Stimulated activated CD4-positive, alpha-beta T cell treated with anti-CD3 and anti-CD28 coated beads, Interleukin-2, amount 100 ng/mL, for 4 hours (primary cell): ENCODE measurements at places on chromosomes 5 and 9.
A peak's percentile ranks its signal among the peaks of the same experiment; 100 is the strongest.

GRCh38 chr5:116771466-116772151 lies 197.0 kb upstream of the SEMA6A start:
- no peak for DNase-seq

DNA sequence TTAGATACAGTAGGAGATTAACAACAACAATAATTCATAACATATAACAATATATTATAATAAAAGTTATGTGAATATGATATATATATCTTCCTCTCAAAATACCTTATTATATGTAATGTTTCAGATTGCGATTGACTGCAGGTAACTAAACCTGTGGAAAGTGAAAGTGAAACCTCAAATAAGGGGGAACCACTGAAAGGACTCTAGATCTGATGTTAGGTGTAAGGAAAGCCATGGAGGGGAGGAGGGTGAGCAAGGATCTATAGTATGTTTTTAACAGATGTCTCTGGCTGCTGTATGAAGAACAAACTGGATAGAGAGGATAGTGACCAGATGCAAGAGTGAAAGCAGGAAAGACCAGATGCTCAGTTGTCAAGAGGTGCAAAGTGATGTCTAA lies 5.8 kb upstream of the FSTL4 start:
- DNase-seq, result no peak

GRCh38 chr5:101788797-101789196 lies 507.3 kb downstream of the SLCO4C1 start:
- DNase-seq, result no peak

DNA sequence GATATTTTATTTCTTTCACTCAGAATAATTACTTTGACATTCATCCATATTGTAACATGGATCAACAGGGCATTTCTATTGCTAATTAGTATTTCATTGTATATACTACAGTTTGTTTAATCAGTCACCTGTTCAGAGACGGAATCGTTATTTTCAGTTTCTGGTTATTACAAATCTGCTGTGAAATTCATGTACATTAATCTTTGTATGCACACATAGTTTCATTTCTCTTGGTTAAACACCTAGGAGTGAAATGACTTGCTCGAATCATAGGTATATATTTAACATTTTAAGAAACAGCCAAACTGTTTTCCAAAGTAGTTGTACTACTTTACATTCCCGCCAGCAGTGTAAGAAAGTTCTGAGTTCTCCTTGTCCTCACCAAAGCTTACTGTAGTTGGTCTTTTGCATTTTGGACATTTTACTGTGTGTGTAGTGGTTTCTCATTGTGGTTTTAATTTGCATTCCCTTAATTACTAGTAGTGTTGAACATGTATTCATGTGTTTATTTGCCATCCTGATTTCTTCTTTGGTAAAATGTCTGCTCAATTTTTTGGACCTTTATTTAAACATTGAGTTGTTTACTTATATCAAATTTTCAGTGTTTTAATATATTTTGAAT lies 198.2 kb downstream of the SAXO1 start:
- DNase-seq, result no peak

GRCh38 chr9:73056245-73056644 lies 95.4 kb upstream of the ANXA1 start:
- no peak for DNase-seq

DNA sequence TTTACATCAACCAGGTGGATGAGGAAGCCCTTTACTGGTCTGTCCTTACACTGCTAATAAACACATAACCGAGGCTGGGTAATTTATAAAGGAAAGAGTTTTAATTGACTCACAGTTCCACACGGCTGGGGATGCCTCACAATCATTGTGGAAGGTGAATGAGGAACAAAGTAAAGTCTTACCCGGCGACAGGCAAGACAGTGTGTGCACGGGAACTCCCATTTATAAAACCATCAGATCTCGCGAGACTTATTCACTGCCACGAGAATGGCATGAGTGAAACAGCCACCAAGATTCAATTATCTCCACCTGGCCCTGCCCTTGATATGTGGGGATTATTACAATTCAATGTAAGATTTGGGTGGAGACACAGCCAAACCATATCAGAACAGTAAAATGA lies 67.3 kb upstream of the GRAMD2B start:
- no peak for DNase-seq

DNA sequence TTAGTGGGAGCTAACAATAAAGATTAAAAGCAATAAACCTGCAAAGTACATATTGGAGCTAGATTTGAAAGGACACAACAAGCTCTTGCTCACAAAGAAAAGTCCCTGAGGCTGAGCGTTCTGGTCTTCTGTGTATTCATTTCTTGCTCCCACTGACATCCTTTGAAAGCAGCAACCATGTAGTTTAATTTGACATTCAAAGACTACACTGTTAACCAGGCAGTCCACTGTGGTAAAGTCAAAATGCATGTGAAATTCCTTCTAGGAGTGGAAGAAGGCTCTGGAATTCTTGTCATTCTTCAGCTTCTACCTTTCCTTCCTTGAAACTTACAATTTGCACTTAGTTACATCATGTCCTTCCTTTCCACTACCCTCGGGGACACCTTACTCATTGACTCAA lies 480.7 kb downstream of the CSNK1G3 start:
- no peak for DNase-seq

- DNase-seq, result no peak
Observed at GRCh38 chr5:115246361-115246991, 16.2 kb downstream of the PGGT1B start.

DNA sequence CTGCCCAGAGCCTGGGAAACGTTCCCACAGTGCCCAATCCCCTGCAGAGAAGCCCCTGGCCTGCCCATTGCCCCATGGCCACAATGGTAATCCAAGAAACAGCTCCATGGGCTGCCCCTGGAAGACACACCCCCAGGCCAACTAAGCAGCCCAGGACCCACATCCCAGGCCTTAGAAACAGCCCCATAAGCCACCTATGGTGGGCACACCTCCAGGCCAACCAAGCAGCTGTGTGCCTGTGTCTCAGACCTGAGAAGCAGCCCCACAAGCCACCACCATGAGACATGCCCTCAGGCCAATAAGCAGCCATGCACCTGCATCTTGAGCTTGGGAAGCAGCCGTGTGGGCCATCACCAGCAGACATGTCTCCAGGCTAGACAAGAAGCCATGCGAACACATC lies 52.9 kb upstream of the SSBP2 start:
- DNase-seq, result no peak

DNA sequence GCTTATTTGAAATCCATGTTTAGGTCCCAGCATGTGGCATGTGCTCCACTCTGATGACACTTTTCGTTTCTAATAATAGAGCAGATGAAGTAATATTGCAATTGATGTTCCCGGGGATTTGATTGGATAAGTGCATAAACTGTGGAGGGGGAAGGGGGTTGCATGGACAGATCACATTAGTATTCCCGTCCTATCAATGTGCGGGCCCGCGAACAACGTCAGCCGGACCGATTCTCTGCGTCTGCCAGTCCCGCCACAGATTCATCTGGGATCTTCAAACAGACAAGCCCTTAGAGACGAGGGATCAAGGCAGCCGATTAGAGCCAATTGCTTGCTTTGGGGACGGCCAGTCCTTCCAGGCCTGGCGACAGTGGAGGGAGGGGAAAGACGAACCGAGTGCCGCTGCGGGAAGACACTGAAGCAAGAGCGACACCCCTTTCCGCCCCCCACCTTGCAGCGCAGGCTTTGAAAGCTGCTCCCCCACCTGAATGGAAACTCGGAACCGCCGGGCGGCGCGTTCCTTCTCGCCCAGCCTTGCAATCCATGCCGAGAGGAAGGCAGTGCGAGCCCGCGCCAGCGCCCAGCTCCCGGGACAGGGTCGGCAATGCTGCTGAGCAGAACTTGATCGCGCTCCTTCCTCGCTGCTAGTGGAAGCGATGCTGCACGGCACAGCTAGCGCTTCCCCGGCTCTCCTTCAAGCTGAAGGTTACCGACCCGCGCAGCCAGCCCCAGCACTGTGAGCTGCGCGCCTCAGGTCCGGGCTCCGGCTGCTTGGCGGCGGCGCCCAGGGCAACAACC lies at the start of gene RGS7BP:
Gene RGS7BP (plus strand): TSS at position 247 of the 798 bp plus-strand sequence. CDS start 610 bp downstream, outside the sequence.
- DNase-seq, result no peak

GRCh38 chr9:93133681-93134014 lies 403 bp downstream of the NINJ1 start:
- peak; percentile 19 for DNase-seq

DNA sequence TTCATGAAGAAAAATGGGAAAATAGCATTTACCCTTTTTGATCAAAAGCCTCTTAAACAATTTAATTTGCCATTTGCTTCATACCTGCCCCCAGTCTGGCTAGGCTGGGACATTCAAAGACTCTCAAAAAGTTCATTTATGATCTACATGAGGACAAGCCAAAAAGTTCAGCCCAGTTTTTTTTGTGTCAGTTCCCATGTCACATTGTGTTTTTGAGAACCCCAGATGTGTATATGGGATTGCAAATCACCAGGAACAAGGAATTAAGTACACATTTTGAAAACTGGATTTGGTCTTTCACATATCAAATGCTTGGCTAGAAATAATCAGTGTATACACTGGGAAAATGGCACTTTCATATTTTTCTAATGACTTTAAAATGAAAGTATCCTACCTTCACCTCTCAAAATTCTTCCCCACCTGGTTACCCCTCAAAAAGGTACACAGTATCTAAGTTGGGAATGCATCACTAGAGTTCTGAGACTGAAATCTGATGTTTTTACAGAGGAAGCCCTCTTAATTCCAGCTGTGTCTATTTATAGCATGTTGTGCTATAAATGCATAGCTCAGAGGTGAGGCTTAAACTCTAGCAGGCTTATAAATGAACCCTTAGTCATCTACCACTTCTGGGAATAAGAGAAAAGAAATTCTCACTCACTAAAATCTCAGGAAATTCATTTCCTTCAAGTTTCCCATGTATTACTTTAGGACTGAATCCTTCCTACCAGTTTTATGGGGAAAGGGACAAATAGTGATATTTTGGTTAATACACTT lies 9.3 kb downstream of the STOM start:
- DNase-seq, result no peak

DNA sequence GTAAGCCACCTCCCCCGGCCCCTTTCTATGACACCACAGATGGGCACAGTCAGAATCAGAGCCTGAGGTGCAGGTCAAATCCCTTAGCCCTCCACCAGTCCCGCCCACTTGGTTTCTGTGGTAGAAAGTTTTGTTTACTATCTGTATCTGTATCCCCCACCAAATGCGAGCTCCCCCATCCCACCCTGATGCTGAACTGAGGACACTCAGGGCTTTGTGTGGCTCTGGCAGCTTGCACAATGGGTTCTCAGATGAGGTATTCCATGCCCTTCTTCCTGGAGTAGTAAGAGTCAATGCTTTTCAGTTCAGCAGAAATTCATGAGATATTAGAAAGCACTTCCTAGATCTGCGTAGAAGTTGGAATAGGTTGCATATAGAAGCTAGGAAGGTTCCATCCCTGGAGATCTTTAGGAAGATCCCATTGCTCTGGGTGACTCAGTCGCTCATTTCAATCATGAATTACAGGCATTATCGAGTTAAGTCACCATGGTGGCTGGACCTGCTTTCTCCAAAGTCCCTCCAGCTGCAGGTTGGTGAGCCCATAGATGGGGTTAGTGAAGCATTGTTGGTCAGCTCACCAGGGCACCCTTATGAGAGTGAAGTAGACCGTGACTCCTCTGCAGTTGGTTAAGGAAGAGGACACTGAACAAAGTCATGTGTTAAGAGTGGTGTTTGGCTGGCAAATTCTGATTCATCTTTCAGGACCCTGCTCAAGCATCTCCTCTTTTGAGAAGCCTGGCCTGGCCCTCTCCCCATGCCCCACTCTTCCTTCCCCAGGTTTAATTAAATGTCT lies 10.6 kb upstream of the KCNIP1 start:
- no peak for DNase-seq

GRCh38 chr5:138077064-138077696 lies 6.7 kb upstream of the WNT8A start:
- peak; percentile 16 for DNase-seq

DNA sequence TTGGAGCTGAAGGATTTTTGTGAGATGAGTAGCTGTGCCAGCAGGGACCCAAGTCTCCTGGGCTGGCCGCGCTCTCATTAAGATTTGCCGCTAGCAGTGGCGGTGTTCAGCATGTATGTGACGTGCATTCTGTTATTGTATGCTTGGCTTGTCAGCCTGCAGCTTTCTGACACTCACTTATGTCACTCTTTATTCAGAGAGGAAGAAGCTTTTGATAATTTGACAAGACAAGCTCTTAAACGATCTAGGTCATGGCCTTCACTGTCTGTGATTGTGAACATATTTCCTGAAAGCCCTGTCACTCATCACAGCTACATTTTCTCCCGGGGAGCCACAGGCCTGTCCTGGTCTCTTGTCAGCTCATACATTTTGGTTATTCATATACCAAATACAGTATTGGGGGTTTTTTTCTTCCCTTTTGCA lies 98.2 kb upstream of the GRHPR start:
- DNase-seq, result no peak
